A549 (cell line): ENCODE measurements at places on chromosomes 6 and 20.

DNA sequence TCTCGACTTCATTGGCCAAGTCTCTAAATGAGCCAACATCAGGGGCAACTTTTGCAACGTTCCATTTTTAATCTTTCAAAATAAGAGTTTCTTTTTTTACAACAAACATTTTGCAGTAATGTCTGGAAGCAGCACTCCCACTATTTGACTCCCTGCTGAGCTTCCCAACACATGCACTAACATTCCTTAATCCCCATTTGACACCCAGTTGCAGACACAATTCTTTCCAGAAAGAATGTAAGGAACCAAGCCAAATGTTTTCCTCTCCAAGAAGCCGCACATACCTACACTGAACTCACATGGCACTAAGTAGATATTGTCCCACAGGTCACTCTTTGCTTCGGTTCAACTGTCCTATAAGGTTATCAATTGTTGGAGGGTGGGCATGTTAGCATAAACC, 165.6 kb downstream of the GRM1 start:
- DNase-seq = no peak

- DNase-seq = no peak
These were observed 17.8 kb upstream of the PTGIS start for GRCh38 chr20:49585585-49586245.

GRCh38 chr20:5109276-5109675, 10.5 kb downstream of the PCNA start:
- DNase-seq = no peak

- no peak for DNase-seq
These were observed 39.6 kb downstream of the ILRUN start for GRCh38 chr6:34657037-34657306.
